ENCODE measurements at places on chromosomes 1 and 21.
A peak's percentile ranks its signal among the peaks of the same experiment; 100 is the strongest.

DNA sequence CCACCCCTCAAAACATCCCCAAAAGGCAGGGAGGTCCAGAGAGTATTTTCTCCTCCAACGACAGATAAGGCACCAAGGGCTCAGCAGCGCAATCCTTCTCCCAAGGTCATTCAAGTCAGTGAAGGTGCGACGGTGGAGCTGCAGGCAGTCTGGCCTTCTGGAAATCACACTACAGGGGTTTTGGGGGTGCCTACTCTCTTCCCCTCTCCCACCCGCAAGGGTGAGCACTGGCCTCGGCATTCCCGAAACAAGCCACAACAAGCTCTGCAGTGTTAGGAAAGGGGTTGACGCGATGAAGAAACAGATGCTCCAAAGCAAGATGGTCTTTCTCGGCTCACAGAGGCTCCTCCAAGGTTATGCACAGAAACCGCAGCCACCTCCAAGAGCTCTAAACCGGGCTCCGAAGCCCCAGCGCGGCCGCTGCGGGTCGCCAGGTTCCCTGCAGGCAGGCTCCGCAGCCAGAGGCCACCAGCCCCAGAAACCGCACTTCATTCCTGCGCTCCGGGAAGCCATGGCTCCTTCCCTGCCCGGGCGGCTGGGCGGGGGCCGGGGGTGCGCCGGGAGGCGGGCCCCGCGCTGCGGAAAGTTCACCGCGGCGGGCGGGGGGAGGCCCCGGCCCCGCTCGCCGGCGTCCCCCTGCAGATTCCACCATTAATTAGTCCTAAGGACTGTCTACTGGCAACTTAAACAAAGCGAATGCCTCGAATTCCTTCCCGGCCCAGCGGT is 1.1 kb downstream of the LUZP1 start:
- no peak for DNase-seq

DNA sequence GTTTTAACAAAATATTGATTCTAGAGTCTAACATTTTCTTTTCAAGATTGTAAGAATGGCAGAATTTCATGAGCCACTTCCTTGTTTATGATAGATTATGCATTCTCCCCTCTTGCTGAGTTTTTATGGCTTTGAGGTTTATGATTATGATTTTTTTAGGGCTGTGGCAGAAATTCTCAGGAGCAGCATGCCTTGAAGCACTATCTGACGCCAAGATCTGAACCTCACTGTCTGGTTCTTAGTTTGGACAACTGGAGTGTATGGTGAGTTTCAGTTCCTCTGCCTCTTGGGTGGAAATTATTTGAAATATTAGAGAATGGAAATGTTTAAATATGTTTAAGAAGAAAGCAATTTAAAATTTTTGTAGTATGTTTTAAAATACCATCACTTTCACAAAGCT is 10.2 kb downstream of the USP16 start:
- DNase-seq: no peak

- no peak for DNase-seq
Observed at GRCh38 chr1:228323401-228323800, 83.2 kb downstream of the TRIM11 start.

- no peak for DNase-seq
Observed at GRCh38 chr1:113760102-113761080, 1.1 kb upstream of the PHTF1 start.

DNA sequence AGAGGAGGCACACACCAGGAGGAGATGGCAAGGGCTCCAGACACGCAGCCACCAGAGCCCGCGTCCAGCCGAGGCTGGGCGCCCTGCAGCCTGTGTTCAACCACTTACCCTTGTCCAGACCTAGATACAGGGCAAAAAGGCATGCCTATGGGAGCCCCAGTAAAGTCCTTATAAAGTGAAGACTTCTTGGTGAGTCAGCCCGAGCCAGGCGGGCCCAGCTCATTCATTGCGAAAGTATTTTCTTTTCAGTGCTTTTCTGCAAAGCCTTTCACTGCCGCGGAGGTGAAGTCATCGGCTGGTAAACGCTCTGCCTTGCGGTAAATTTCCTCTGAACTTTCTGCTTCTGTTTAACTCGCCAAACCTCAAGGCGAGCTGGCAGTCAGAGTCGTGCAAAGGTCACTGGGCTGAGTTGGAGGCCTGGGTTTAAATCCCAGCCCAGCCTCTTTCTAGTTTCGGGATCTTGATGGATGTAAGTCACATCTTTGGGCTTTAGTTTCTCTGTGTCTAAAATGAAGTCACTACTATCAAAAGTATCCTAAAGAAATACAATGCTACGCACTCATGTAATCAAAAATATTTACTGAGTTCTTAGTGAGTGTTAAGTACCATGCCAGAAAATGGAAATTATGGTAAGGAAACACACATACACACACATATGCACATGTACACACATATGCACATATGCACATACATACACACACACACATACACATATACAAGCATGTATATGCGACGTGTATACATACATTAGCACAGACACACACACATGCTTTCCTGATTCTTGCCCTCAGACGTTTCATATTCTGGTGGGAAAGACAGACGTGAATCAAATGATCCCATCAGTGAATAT is 54.7 kb upstream of the IFFO2 start:
- peak; percentile 84 for DNase-seq

GRCh38 chr1:93565496-93566206 is 116.0 kb downstream of the BCAR3 start:
- no peak for DNase-seq

DNA sequence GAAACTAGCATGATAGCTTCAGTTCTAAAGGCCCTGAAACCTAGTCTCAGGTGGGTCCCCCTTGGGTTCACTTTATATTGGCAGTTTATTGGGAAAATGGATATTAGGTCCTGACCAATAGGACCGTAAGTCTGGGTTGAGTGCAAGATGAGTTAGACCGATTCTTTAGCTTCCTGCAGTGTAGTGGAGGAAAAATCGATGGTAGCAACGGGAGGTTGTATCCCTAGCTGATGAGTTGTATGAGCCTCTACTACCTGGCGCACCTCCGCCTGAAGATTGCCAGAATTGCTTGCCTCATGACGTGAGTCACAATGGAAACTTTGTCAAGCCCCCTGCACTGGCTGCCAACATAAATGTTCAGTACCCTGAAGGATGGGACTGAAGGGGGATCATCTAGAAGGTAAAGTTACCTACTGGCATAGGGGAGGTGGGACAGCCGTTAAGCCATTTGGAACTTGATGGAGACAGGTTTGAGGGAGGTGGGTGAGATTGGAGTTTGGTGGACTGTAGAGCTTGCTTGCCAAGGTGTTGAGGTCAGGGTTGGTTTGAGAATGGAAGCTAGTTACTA is 3.9 kb downstream of the RCC1 start:
- DNase-seq: no peak

GRCh38 chr1:97094247-97094972 is 372.8 kb downstream of the PTBP2 start:
- no peak for DNase-seq

- DNase-seq: no peak
Observed at GRCh38 chr1:248111157-248111556, 16.2 kb downstream of the OR2L13 start.

GRCh38 chr1:104733866-104734265 is 984.2 kb downstream of the AMY1C start:
- no peak for DNase-seq

DNA sequence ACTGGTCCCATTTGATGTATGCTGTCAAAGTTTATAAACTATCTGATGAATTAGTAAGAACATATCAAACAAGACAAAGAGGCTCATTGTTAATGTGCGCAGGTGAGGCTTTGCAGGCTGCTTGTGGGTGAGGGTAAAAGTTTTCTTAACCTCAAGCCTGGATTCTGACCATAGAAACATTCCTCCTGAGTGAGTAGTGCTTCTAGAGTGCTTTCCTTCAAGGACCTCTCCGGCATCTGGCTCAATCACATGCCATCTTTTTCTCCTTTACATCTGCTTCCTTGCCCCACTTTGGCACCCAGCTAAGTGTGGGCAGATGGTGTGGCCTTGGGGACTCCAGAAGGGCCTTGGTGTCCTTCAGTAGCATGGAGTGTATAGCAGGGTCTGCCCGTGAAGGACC is 104.0 kb downstream of the ROR1 start:
- DNase-seq: no peak

DNA sequence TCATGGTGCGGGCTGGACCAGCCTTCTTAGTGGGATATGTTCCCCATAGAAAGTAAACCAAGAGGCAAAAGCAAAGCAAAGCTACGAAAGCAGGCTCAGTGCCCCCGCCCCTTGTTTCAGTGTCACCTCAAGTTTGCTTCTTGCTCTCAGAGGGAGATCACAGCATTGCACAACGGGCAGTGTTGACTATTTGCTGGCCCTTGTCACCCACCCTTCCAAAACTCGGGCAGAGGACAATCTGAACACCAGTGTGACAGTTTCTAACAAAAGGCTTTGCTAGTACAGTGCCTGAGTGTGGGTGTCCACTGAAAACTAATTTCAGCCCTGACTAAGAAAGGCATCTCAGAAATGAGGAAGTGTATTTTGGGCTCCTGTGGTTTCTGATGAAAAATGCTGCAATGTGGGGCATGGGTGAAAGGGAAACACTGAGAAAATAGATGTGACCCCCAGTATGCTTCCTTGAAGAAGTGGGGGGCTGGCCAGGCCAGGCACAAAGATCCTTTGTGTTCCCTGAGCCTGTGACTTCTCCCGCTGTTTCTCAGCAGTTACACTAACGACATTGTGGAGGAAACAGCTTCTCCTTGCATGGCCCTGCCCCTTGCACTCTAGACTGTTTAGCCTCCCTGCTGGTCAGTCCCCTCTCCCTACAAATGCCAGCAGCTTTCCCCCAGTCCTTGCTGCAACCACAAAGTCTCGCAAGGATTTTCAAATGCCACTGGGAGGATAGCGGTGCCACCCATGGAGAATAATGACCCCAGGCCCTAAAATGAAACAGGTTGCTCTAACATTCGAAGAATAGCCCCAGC is 33.3 kb upstream of the KCNE1 start:
- peak; percentile 100 for DNase-seq

- no peak for DNase-seq
Observed at GRCh38 chr1:160245434-160245833, 16.9 kb downstream of the DCAF8 start.

GRCh38 chr21:33035147-33035546 is 9.4 kb downstream of the OLIG2 start:
- no peak for DNase-seq

GRCh38 chr1:59639266-59639665 is 175.5 kb upstream of the HOOK1 start:
- DNase-seq: no peak

DNA sequence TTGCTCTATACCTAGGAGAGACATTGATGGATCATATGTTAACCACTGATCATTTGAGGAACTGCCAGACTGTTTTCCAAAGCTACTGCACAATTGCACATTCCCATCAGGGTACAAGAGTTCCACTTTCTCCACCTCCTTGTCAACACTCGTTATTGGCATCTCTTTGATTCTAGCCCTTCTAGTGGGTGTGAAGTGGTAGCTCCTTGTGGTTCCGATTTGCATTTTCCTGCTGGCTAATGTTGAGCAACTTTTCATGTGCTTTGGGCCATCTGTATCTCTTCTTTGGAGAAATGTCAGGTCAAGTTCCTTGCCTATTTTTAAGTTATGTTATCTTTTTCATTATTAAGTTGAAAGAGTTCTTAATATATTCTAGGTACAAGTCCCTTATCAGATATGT is 90.1 kb downstream of the DMRTB1 start:
- no peak for DNase-seq

GRCh38 chr1:32763221-32763620 is 53.9 kb downstream of the YARS1 start:
- DNase-seq: no peak

DNA sequence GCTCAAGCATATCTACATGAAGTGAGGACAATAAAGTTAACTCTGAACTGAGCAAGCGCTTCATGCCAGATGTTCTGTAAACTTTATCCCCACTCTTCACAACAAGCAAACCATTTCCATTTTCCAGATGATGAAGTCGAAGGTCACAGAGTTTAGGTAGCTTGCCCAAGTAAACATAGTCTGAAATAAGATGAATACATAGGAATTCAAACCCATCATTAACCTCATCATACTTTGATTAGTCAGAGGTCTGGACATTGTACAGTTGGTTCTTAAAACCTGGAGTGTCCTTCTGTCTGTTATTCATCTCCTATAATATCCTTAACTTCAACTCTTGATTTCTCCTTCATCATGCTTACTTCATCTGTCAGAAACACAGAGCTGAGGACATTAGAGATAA is 180.3 kb upstream of the C8B start:
- DNase-seq: no peak

- DNase-seq: no peak
Observed at GRCh38 chr21:46598581-46599572, 6.0 kb downstream of the S100B start.

GRCh38 chr1:211939876-211940468 is 95.4 kb downstream of the INTS7 start:
- DNase-seq: no peak

GRCh38 chr21:16320110-16320509 is 590.3 kb downstream of the USP25 start:
- DNase-seq: no peak

- DNase-seq: no peak
Observed at GRCh38 chr1:167168424-167168823, 52.3 kb upstream of the POU2F1 start.

GRCh38 chr1:47725511-47725991 is 271.6 kb downstream of the TRABD2B start:
- peak; percentile 22 for DNase-seq

- peak; percentile 95 for DNase-seq
Observed at GRCh38 chr1:150578272-150579109, 919 bp downstream of the MCL1 start.

DNA sequence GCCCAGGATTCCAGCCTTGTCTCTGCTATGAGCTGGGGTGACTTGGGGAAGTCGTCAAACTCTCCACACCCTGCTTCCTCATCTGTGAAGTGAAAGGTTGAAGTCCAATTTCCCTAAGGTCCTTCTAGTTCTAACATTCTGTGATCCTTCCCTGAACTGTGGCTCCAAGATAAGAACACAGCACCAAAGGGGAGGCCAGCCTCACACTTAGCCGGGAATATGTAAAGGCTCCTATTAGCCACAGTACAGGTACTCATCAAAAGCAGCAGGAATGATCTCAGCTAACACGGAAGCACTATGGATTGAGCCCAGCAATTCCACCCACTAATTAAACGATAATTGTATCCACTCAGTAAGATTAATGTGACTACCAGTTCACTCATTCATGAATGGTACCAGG is 4.0 kb downstream of the SLC30A10 start:
- no peak for DNase-seq

GRCh38 chr1:59212706-59213105 is 84.2 kb upstream of the FGGY start:
- no peak for DNase-seq

DNA sequence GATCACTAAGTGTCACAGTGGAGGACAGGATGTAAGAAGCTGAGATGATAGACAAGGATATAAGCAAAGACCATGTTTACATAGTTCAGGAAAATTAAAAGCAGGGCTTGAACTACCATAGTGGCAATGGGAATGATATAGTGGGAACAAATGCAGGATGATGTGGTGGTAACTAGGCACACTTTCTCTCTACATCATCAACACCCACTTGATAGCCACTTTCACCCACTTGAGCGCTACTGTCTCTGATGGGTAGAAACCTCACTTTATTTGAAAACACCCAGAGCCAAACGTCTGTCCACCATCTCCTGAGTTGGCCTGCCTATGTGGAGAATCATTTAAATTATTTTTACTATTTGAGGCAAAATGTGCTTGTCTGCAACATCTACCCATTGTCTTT is 305.0 kb upstream of the ST6GALNAC5 start:
- DNase-seq: no peak

All from inflammatory macrophage treated with lipopolysaccharide for 1 hour (primary cell).